Naive thymus-derived CD4-positive, alpha-beta T cell (primary cell): ENCODE measurements at places on chromosomes 3 and 15.

DNA sequence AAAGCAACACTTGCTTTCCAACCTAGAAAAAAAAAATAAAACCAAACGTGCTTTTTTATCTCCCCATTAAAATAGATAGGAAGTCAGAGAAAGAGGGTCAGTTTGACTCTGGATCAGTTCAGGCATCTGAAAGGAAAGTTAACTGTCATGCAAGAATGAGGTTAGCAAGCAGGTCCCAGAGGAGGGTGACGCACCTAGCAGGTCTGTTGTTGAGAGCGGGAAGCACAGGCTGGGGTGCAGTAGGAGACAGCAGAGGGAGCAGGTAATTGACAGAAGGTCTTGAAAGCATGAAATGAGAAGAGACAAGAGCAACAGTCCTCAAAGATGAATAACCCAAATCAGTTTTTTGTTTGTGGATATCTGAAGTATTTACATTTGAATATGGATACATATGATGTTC, 82.5 kb downstream of the ANO10 start:
- no peak overlapping the region for H3K27ac ChIP-seq
- no peak for DNase-seq
- H3K27me3 ChIP-seq: no peaks in the 10 kb centered on the region
- no peak overlapping the region for H3K4me3 ChIP-seq
- H3K4me1 ChIP-seq: no peaks in the 10 kb centered on the region
- H3K36me3 ChIP-seq: no peaks in the 10 kb centered on the region

GRCh38 chr15:39747326-39747725, 35.3 kb downstream of the FSIP1 start:
- no peaks in the 10 kb centered on the region for H3K4me1 ChIP-seq
- no peaks in the 10 kb centered on the region for H3K27me3 ChIP-seq
- no peak overlapping the region for H3K27ac ChIP-seq
- no peaks in the 10 kb centered on the region for H3K36me3 ChIP-seq
- no peak for DNase-seq
- H3K4me3 ChIP-seq: no peak overlapping the region

DNA sequence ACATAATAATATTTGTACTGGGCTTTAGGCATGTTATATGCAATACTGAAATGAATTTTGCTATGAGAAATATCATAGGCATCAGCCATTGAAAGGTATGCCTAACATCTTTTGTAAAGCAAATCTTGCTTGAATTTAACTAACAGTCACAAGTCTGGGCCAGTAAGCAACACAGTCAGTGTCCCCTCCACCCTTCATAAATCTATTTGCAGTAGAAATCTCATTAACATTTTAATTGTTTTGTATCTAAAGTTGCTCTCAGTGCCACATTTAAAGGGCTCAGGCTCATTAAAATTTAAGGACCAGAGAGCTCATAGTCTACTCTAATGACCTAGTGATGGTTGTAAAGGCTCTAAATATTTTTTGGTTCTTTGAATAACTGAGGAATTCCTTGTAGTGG, 167.2 kb upstream of the GOLIM4 start:
- no peaks in the 10 kb centered on the region for H3K36me3 ChIP-seq
- no peak overlapping the region for H3K4me3 ChIP-seq
- H3K4me1 ChIP-seq: no peaks in the 10 kb centered on the region
- H3K27ac ChIP-seq: no peak overlapping the region

DNA sequence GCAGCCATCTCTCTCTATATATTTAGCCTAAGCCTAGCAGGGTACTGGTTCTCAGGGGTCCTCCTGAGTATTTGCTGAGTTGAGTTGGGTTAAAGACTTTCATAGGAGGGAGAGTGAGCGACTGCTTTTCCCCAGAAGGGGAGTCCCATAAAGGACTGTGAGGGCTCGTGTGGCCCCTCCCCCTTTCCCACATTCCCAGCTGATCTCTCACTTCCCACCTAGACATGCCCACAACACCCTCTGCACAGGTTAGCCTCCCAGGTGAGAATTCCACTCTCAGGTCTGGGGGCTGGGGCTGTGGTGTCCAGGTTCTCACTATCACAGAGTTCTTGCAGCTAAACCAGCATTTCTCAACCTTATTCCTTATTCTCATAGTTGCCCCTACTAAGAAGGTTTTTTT, 15.8 kb downstream of the EPHB1 start:
- no peaks in the 10 kb centered on the region for H3K4me1 ChIP-seq
- no peaks in the 10 kb centered on the region for H3K27me3 ChIP-seq
- no peak overlapping the region for H3K4me3 ChIP-seq
- H3K27ac ChIP-seq: no peak overlapping the region
- no peak for DNase-seq

- H3K36me3 ChIP-seq: no peaks in the 10 kb centered on the region
- no peak overlapping the region for H3K27ac ChIP-seq
- DNase-seq: no peak
- H3K4me3 ChIP-seq: no peak overlapping the region
- H3K4me1 ChIP-seq: no peaks in the 10 kb centered on the region
These were observed 21.7 kb downstream of the GRIP2 start for GRCh38 chr3:14518432-14518802.

DNA sequence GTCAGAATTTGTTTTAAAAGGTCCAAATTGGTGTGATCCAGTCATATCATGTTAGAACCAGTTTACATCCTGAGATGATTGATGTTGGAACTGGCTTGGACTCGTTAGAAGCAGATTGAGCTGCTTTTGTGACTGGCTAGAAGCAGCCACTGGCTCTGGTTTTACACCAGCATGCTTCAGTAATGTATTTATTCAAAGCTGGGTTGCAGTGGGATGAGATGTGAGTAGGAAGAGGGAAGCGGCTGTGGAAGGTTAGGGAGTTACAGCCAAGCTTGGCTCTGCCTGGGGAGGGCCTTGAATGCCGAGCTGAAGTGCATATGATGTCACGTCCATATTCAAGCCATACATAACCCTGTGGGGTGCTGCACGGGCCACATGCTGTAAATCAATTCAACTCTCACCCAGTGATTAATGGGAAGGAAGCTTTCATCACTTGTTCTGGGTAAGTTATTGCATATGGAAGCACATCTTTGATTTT, 104.0 kb upstream of the SMAD3 start:
- no peaks in the 10 kb centered on the region for H3K36me3 ChIP-seq
- no peak overlapping the region for H3K27ac ChIP-seq

GRCh38 chr15:75030424-75030823, 7.0 kb downstream of the PPCDC start:
- no peaks in the 10 kb centered on the region for H3K27me3 ChIP-seq
- no peak overlapping the region for H3K27ac ChIP-seq
- H3K4me3 ChIP-seq: no peak overlapping the region

DNA sequence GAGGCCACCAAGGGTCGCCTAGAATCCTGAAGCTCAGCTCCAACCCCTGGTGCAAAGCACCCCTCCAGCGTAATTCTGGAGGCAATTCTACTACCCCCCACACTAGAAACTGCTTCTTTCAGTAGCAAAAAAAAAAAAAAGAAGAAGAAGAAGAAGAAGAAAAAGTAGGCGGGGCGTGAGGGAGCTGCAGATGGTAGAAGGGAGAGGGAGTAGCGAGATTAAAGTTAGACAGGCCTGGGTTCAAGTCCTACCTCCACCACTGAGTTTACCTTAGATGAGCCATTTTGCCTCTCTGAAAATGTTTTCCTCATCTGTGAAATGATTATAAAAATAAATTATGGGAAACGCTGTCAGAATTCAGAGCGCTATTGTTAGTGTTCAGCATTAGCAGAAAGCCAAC, 913 bp downstream of the FAM174B start:
- H3K36me3 ChIP-seq: no peaks in the 10 kb centered on the region
- H3K27ac ChIP-seq: no peak overlapping the region
- no peak for DNase-seq
- H3K27me3 ChIP-seq: no peaks in the 10 kb centered on the region

DNA sequence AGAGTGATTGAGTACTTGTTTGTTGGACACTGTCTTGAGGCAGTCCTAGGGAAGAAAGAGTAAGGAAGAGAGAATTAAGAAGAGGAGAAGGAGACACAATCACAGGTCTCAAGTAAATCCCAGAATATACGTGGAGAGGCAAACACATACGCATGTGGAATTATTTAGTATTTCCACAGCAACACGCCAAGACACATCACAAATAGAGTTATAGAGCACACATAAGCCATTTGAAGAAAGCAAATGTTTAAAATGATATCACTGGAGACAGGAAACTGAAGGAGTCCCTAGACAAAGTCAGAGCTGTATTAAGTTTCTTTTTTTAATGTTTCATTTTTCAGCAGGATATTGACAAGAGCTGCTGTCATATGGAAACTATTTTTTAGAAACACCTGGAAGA, 206.1 kb upstream of the LRIG1 start:
- H3K4me3 ChIP-seq: no peak overlapping the region
- no peak for DNase-seq
- no peaks in the 10 kb centered on the region for H3K36me3 ChIP-seq
- no peaks in the 10 kb centered on the region for H3K27me3 ChIP-seq
- no peaks in the 10 kb centered on the region for H3K4me1 ChIP-seq
- no peak overlapping the region for H3K27ac ChIP-seq

GRCh38 chr3:128145279-128145678, 8.0 kb upstream of the EEFSEC start:
- no peaks in the 10 kb centered on the region for H3K36me3 ChIP-seq
- H3K4me1 ChIP-seq: no peaks in the 10 kb centered on the region
- H3K27me3 ChIP-seq: no peaks in the 10 kb centered on the region
- DNase-seq: no peak
- no peak overlapping the region for H3K27ac ChIP-seq

- peaks cover 18% of the 10 kb centered on the region for H3K36me3 ChIP-seq
- DNase-seq: no peak
- no peaks in the 10 kb centered on the region for H3K27me3 ChIP-seq
- H3K4me1 ChIP-seq: no peaks in the 10 kb centered on the region
These were observed 38.7 kb upstream of the CSPG5 start for GRCh38 chr3:47617086-47618010.

- DNase-seq: no peak
- no peak overlapping the region for H3K4me3 ChIP-seq
- no peaks in the 10 kb centered on the region for H3K4me1 ChIP-seq
- no peaks in the 10 kb centered on the region for H3K27me3 ChIP-seq
- H3K27ac ChIP-seq: no peak overlapping the region
These were observed 244.3 kb upstream of the SLCO3A1 start for GRCh38 chr15:91609231-91609630.

- no peaks in the 10 kb centered on the region for H3K27me3 ChIP-seq
- DNase-seq: no peak
- no peaks in the 10 kb centered on the region for H3K36me3 ChIP-seq
- peaks cover 7% of the 10 kb centered on the region for H3K4me1 ChIP-seq
These were observed 116.2 kb downstream of the CHSY1 start for GRCh38 chr15:101135532-101136166.

DNA sequence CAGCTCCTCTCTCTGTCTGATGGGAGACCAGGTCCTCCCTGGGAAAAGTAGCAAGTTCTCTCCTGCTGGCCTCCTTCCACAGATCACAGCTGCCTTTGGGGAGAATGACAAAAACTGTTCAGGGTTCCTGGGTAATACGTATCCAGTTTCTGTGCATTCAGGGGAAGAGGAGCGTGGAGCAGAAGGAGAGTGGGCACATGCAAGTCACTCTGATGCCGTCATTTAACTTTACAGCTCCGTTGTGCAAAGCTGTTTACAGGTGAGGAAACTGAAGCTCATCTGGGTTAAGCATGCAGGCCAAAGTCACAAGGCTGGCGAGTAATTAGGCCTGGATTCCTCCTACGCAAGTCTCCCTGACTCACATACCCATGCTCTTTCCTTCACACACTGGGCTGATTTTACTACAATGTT, 7.5 kb upstream of the TM4SF1 start:
- no peak overlapping the region for H3K27ac ChIP-seq
- DNase-seq: no peak
- H3K36me3 ChIP-seq: no peaks in the 10 kb centered on the region
- H3K4me3 ChIP-seq: no peak overlapping the region
- H3K4me1 ChIP-seq: no peaks in the 10 kb centered on the region

GRCh38 chr15:40277471-40277870, 5.4 kb downstream of the ANKRD63 start:
- H3K27ac ChIP-seq: no peak overlapping the region
- H3K4me3 ChIP-seq: no peak overlapping the region
- no peaks in the 10 kb centered on the region for H3K36me3 ChIP-seq

GRCh38 chr3:65342084-65342683, 654.4 kb upstream of the ADAMTS9 start:
- no peak overlapping the region for H3K27ac ChIP-seq
- H3K4me1 ChIP-seq: no peaks in the 10 kb centered on the region
- no peaks in the 10 kb centered on the region for H3K36me3 ChIP-seq
- H3K4me3 ChIP-seq: no peak overlapping the region

GRCh38 chr15:41493902-41494189, 172 bp downstream of the ITPKA start:
- H3K4me1 ChIP-seq: peaks cover 20% of the 10 kb centered on the region
- peaks cover 8% of the 10 kb centered on the region for H3K27me3 ChIP-seq
- H3K36me3 ChIP-seq: no peaks in the 10 kb centered on the region
- DNase-seq: no peak

GRCh38 chr3:55481744-55482495, 5.2 kb downstream of the WNT5A start:
- no peaks in the 10 kb centered on the region for H3K36me3 ChIP-seq
- DNase-seq: no peak
- peaks cover 12% of the 10 kb centered on the region for H3K27me3 ChIP-seq
- no peak overlapping the region for H3K27ac ChIP-seq
- no peak overlapping the region for H3K4me3 ChIP-seq
